ENCODE measurements at places on chromosomes 3 and 15.
A peak's percentile ranks its signal among the peaks of the same experiment; 100 is the strongest.

- peak; percentile 17 for DNase-seq
Measured at GRCh38 chr3:101890716-101891115, 41.4 kb downstream of the NFKBIZ start.

- peak; percentile 71 for DNase-seq
Measured at GRCh38 chr3:71010726-71011455, 572.6 kb downstream of the FOXP1 start.

DNA sequence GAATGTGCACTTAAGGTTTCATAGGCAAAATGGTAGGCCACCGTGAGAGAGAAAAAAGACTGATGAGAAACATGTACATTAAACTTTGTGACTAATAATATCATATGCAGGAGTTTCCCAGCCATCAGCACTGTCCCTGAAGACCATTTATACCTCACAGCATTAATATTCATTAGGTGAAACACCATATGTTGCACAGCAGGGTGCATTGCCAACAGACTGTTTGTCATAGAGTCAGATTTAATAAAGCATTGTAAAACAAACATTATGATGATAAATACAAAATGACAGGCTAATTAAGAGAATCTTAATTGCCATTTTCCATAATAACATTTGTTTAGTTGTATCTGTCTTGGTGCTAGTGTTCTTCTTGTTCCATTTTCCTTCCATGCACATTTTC, 578.3 kb downstream of the EPHA3 start:
- DNase-seq = no peak

GRCh38 chr15:28003302-28004037, 95.6 kb downstream of the OCA2 start:
- DNase-seq = no peak

- DNase-seq = no peak
Measured at GRCh38 chr15:91515188-91515754, 338.2 kb upstream of the SLCO3A1 start.

DNA sequence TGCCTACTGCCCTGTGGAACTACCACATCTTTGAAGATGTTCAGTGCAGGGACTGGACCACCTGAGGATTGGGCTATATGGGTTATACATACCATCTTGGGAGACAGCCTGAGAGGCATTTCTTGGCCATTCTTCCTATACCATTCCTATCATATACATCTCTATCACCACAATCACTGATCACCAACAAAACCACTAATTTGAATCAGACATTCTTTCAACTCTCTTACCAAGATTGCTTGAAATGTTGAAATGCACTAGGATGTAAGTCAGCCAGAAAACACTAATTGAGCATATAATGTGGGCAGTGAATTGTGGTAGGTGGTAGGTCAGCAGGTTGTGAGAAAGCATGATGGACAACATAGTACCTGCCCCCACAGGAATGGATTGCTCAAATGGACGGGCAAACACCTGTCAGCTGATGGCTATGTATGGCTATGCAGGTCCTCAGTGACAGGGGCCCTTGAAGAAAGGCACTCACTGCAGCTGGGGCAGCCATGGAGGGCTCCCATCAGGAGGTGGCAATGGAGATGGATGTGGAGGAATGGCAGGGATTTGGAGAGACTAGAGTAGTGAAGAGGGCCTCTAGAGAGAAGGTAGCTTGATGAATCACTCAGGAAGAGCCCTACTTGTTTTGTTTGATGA, 49.1 kb downstream of the AMOTL2 start:
- no peak for DNase-seq

- DNase-seq = no peak
Measured at GRCh38 chr3:14620512-14620911, 31.1 kb upstream of the CCDC174 start.

GRCh38 chr3:24365168-24365567, 129.5 kb downstream of the THRB start:
- no peak for DNase-seq

- DNase-seq = peak; percentile 82
Measured at GRCh38 chr3:23830869-23831484, 25.2 kb downstream of the UBE2E1 start.

GRCh38 chr3:39671600-39671999, 137.8 kb upstream of the MYRIP start:
- no peak for DNase-seq

GRCh38 chr15:99348412-99348811, 97.1 kb downstream of the LRRC28 start:
- DNase-seq = peak; percentile 39

DNA sequence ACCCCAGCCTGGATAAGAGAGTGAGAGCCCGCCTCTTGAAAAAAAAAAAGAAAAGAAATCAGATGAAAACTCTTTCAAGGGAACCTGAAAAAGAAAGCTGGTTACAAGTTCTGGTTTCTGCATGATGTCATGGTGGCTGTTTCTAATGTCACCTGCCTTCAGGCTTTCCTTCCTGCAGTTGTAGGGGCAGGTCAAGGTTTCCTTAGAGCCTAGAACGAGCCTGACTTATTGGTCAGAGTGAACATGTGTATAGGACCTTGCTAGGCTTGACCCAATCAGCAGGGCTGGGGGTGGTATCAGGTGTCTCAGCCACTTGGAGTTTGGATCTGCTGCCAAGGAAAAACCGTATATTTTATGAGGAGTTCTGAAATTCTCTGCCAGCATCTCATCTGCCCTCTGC, 3.8 kb downstream of the IVD start:
- DNase-seq = peak; percentile 80

DNA sequence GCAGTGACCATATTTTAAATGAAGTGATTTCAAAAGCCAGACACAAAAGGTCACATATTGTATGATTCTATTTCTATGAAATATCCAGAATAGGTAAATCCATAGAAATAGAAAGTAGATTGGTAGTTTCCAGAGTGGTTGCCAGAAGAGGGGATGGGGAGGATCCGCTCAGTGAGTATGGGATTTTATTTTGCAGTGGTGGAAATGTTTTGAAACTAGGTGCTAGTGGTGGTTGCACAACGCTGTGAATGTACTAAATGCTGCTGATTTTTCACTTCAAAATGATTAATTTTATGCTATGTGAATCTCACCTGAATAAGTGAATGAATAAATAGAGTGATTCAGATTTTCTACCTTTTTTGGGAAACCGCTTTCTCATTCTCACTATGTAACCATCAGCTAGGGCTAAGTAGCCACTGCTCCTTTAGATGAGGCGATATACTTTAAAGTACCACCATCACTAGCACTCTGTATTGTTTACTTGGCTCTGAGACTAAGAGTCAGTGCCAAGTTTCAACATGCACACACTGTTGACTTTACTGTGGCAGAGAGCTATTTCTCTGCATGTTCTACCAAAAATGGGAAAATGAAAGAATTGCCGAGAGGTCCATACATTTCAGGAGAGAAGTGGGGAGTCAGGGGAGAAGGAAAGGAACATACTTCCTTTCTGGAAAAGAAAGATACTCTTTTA, 90.7 kb upstream of the GOLIM4 start:
- DNase-seq = no peak

DNA sequence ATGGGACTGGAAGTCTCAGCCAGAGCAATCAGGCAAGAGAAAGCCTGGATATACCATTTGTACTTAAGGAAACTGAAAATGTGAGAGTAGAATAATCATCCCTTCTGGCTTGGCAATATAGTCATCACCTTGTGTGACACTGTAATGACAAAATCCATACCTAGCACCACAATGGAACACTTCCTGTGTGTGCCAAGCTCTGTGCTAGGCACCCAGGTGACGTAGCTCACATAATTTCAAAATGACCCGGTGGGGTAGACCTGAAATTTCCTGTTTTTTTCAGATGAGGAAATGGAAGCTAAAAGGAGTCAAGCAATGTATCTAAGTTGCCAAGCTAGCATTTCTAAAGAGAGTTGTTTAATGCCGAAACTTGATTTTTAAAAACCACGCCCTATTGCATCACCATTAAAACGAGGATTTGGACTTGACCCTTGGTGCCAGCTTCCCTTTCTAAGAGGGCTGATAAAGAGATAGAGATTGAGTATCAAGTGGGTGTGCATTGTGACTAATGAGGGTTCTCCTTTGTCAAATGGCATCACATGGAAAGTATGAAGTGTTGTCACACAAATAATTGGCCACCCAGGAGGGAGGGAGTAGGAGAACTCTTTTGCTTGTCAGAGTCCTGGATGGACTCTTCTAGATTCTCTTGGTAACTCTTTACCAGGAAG, 141.3 kb upstream of the PDZRN3 start:
- DNase-seq = no peak

DNA sequence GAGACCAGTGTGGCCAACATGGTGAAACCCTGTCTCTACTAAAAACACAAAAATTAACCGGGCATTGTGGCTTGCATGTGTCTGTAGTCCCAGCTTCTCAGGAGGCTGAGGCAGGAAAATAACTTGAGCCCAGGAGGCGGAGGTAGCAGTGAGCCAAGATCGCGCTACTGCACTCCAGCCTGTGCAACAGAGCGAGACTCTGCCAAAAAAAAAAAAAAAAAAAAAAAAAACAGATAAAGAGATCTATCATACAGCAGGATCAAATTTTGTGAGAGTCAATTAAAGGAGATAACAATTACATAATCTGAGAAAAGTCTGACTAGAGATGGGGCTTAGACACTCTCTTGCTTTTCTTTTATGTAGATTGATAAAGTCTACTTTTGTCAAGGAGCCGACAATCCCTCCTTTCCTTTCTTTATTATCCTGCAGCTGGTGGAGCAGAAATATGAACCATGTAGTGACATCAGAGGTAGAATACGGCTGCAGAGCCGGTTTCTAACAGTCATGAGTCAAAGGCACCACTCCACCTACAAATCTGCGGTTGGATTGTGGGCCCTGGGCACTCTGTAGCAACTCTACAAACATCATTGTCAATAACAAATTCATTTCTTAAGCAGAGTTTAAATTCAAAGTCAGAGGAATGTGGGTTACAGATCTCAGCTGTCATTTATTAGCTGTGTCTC, 9.0 kb downstream of the C2CD4A start:
- DNase-seq = no peak

GRCh38 chr15:38072007-38072347, 137.5 kb downstream of the TMCO5A start:
- DNase-seq = no peak

DNA sequence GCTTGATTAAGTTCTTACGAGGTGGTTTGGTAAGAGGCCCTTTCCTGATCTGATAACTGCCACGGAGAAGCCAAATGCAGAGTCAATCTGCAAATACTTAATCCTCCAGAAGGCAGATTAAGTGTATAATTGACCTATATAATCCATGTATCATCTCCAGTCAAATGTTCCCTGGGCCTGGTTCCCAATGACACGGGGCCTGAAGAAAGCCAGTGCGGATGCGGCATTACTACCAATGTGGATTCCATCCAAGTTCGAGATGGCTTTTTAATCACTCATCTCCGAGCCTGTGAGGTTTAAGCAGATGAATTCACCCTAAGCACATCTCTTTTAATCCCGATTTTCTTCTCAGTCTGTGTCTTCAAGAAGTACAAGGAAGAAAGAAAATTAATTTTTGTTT, 60.0 kb upstream of the FEZF2 start:
- no peak for DNase-seq

GRCh38 chr3:16888785-16889607, 4.2 kb downstream of the PLCL2 start:
- DNase-seq = peak; percentile 78

DNA sequence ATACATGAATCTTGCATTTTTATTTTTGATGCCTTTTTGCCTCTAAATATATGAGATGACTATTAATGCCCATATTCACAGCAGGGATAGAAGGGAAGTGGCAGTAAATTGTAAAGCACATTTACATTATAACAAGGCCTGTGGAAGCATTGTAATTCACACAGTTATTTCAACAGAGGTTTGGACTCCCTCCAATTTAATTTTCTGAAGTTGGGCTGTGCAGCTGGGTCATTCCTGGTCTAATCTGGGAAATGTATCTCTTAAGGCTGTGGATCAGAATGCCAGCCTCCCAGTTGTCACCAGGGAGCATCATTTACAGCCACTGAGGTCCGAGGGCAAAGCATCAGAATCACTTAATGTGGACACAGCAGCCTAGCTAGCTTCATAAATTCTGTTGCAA, 434.5 kb downstream of the MFSD1 start:
- no peak for DNase-seq

DNA sequence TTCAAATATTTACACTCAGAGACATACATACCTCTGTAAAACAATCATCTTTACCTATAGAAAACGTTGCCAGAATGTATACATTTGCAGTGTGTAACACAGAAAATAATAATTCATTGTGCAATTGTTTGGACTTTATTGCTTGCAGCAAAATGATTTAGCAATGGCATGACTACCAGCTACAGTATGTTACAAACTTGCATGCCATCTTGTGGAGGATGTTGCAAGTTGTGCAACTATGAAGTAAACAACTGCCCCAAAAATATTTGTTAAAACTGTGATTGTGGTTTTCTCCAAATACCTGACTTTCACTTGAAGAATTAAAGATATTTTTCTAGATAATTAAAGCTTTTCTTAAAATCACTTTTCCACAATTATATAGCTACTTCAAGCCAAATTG, 27.1 kb upstream of the C3orf49 start:
- peak; percentile 7 for DNase-seq

DNA sequence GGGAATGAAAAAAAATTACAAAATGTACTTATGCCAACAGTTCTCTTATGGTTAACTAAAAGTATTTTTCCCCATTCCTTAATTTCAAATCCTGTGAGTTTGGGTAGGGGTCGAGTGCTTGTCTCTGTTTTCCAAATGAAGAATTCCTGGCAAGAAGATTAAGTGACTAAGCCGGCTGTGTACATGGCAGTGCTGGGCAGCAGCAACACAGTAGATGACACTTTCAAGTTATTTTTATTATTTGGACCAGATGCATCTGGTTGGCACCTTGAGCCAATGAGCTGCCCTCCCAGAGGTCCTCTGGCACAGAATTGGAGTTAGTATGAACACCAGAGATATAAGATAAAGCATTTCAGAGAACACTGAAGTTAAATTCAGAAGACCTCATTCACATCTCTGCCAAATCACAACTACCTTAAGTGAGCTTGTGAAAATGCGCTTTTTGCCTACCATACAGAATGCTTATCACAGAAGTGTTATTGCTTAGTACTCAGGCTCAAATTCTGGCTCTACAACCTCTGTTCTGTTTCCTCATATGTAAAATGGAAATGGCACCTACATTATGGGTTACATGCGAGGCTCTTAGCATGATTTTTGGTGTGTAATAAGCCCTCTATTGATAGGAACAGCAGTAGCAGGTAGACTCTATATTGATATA, 256.9 kb downstream of the UBE2E2 start:
- DNase-seq = no peak

GRCh38 chr3:30707825-30708224, 101.4 kb downstream of the TGFBR2 start:
- no peak for DNase-seq

DNA sequence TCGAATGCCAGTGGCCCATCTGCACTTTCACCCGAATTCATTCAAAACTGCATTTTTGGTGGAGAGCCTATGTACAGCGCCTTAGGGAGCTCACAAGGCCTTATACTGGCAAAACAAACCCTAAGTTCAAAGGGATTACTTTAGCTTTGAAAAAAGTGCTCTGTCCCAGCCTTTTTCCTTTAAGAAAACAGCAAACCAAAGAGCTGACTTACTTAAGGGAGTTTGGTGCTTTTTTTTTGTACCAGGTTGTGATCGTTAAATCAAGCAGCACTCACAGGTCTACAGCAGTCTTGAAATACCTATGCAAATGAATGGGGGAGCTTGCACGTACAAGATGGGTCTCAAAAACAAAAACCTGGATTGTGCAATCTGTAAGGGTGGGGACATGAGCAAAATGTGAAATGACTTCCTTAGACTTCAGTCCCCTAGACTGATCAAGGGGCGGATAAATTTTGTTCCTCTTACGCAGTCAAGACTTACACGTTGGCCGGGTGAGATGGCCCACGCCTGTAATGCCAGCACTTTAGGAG, 11.6 kb upstream of the PIK3CB start:
- no peak for DNase-seq

- DNase-seq = no peak
Measured at GRCh38 chr3:74787011-74787410, 172.6 kb upstream of the CNTN3 start.

- peak; percentile 47 for DNase-seq
Measured at GRCh38 chr15:99057020-99057419, 47.9 kb upstream of the SYNM start.
